ENCODE measurements at places on chromosomes 16 and 17.

- peak; percentile 69 for ATAC-seq
Observed at GRCh38 chr17:67492824-67493517, 115.9 kb downstream of the PITPNC1 start.

DNA sequence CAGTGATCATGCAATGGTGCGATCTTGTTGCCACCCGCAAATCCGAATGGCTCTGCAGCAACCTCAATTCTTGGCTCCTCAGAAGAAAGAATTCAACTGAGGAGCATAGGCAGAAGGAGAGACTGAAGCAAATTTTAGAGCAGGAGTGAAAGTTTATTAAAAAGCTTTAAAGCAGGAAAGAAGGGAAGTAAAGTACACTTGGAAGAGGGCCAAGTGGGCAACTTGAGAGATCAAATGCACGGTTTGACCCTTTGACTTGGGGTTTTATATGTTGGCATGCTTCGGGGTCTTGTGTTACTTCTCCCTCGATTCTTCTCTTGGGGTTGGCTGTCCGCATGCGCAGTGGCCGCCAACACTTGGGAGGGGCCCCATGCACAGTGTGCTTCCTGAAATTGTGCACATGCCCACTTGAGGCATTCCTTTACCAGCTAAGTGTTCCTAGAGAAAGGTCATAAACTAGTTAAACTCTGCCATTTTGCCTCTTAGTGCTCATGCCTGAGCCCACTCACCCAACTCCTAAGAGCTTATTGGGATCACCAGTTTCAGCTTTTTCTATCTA lies 36.7 kb downstream of the ZNRF1 start:
- ATAC-seq = no peak

DNA sequence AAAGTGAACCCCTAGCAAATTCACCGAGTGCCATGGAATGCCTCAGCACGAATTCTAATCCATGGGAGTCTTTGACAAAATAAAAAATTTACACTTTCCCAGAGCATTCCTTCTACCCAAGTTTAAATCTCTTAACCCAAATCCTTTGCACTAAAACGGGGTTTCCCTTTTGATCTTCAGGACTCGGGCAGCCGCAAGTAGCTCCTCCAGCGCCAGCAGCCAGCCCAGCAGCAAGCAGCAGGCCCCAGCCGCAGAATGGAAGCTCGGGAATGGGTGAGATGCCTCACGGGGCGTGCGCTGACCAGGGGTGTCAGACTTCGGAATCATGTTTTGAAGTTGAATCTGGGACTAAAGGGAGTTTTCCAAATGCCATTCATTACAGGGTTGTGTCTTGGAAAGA lies 42.4 kb downstream of the RPA1 start:
- no peak for ATAC-seq

DNA sequence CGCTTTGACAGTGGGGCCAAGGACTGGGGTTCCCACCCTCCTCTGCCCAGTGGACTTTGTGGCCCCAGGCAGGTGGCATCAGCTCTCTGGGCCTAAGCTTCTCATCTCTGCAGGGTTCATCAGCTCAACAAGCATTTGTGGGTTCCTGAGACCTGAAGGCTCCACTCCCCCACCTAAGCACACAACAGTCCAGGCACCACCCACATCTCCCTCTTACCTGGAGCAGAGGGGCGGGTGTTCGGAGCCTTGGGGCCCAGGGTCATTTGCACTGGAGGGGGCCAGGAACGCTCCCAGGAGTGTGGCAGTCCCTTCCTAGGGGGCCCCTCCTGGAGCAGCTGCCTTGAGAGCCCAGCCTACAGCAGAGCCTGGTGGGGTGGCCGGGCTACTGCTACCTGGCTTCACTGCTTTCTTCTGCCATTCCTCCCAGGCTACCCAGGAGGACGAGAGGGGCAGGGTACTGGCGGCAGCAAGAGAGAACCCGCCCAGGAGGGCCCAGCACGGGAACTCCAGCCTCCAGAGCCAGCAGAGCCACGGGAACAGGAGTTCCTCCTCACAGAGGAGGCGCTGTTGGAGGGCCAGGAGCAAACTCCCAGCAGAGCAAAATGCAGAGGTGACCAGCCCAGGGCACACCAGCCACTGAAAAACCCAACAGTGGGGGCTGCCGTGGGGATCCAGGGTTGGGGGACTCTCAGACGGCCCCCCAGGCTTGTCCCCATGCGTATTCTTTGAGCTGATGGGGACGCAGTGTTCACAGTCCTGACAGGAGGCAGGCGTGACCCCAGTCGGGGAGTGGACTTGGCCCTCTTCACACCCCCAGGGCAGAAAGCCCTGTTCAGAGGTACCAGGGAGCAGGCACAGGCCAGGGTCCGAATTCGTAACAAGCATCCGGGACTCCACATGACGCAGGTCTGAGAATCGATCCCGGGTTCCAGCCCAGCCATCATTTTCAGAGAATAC lies 35.1 kb upstream of the SLC38A10 start:
- no peak for ATAC-seq

GRCh38 chr16:2963723-2964474 lies at the start of gene KREMEN2:
TSS of gene KREMEN2 (plus strand) at chr16:2964275. CDS start at chr16:2964521, 246 bp downstream.
- ATAC-seq = peak; percentile 61

GRCh38 chr17:65552214-65552613 lies 9.2 kb downstream of the AXIN2 start:
- ATAC-seq = no peak

DNA sequence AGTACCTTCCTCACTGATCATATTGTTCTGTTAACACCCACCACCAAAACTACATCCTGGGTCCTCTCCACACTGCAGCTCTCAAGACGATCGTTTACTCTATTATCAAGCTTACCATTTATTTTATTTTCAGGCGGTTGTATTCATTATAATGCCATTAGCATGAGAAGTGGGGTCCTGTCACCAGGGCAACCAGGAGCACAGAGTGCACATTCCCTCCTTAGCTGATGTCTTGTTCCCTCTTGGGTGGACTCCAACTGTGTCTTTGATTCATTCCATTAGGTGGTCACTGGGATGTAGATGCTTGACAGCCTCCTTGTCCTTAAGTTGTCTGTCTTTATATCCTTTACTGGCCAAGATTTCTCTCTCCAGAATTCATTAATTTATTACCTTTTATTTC lies 965.9 kb upstream of the EEF2KMT start:
- no peak for ATAC-seq

DNA sequence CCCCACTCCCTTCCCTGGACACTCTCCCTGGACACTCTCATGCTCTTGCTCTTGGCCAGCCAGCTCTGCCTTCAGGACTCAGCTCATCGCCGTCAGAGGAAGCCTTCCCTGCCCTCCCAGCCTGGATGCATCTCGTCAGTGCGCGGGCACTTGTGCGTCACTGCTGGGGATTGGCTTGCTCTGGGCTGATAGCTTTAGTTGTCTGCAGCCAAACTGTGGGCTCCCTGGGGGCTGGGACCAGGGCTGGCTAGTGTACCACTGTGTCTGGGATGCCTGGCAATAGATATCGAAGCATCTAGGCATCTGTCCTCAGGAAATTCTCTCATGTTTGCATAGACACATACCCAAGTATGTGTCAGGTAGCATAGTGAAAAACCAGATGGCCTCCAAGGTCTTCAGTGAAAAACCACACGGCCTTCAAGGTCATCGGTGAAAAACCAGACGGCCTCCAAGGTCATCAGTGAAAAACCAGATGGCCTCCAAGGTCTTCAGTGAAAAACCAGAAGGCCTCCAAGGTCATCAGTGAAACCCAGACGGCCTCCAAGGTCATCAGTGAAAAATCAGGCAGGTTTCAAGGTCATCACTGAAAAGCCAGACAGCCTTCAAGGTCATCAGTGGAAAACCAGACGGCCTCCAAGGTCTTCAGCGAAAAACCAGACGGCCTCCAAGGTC lies 72.0 kb downstream of the CMIP start:
- ATAC-seq = no peak

DNA sequence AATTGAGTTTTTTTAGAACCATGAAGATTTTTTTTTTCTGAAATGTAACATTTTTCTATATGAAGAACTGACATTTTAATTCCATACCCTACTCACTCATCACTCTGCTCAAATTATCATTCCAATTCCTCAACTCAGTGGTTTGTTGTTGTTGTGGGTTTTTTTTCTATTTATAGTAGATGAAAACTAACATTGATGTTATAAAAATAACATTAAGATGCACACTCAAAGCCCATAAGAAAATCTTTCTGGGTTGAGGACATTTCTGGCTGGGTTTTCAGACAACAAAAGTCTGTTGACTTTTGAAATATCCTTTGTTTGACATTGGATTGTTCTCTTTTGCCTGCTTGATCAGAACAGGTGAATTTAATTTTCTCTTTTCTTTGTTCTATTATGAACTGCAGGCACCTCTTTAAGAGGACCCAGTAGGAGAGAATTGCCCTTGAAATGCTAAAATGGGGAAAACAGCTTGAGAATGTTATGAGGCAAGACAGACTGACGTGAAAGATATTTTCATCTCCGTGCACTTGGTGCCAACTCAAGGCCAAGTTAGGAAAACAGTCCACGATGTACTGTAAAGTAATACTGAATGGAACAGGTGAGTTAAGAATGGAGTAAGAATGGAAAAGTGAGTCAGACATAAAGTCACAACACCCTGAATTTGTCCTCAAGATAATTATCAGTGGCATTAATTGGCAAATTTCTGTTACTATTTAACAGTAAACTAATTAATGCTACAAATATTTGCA lies 16.1 kb upstream of the ABCA5 start:
- ATAC-seq = no peak

DNA sequence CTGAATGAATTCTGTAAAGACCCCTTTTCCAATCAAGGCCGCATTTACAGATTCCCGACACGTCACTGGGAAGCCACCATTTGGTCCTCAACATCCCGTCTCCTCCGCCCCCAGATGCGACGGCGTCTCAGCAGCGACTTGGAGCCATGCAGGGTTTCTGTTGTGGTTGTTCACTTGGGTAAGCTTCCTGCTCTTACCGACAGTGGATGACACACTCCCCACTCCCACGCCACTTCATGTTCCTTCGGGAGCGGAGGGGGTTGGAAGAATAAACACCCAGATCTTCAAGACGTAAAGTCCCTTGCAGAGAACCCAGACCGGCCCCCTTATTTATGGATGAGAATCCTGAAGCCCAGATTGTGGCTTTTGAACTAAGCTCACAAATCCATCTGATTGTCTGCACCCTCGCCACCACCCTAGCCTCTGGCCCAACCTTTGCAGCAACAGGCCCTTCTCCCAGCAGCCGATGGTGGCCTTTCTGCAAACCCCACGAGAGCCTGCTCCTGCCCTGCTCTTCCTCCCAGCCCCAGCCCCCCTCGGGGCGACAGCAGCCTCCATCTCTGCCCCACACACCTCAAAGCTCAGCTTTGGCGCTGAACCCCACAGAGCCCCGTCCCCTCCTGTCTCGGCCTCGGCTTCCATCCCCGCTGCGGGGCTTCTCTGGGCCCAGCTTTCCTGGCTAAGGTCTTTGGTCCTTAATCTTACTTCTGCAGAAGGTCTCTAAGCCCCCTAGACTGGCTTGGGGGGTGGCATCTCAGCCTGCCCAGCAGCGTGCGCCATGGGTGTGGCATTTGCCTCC lies 19.0 kb upstream of the OSGIN1 start:
- ATAC-seq = no peak

DNA sequence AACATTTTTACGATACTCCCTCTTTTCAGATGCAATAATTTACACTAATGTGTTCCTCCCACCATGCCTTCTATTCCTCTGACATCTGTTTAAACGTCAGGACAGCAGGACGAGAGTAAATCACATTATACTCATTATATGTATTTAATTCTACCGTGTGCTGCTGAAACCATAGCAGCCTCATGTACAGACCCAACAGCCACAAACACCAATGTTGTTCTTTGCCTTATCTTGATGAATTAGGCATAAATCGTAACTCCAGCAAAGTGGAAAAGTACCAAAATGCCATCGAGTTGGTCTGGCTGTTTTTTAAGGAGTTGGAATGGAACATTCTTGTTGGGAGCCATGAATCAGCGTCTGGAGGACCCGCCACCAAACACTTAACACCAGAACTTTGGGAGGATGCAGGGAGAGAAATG lies 82.9 kb upstream of the FOXF1 start:
- no peak for ATAC-seq

DNA sequence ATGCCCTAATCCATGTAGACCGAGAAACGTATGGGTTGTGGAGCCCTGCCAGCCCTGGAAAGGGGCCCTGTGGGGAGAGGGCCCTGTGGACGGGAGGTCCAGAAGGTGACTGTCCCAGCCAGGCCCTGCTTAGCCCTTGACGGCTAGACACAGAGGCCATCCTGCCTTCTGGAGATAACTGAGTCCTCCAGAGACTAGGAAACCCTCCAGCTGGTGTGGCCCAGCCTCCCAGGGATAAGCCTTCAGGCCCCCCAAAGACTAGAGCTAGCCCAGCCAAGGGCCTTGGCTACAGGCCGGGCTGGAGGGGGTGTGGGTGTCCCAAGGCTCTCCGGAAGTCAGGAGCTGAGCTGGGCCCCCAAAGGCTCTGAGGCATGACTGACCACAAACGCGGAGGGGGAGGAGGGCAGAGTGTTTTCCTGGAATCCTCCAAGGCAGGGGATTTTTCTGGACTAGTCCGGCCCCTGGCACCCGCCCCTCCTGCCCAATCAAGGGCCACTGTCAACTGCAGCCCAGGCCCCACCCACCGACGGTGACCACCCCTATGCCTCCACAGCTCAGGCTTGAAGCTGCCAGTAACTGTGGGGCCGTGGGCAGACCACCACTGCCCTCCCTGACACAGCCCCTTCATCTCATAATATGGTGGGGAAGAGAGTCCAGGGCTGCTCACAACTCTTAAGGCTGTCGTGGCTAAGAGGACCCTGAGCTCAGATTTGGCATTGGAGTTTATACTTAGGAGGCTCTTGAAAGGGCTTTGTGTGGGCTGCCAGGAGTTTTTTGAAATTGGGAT lies 885 bp upstream of the VASN start:
- ATAC-seq = no peak

DNA sequence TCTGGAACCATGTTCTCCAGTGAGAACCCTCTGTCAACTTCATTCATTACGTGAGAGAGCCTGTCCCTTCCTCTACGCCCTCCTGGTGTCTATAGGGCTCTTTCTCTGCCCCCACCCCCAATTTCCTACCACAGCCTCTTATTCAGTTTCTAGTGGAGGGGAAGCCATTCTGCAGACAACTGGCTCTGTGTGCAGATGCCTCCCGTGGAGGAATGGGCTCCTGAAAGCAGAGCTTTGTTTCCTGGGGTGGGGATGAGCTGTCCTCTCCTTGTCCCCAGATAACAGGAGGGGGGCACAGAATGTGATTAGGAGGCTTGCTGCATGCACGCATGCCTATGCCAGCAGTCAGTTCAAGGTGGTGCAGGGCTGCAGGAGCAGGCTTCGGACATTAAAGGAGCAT lies 31.6 kb downstream of the MMP15 start:
- no peak for ATAC-seq

DNA sequence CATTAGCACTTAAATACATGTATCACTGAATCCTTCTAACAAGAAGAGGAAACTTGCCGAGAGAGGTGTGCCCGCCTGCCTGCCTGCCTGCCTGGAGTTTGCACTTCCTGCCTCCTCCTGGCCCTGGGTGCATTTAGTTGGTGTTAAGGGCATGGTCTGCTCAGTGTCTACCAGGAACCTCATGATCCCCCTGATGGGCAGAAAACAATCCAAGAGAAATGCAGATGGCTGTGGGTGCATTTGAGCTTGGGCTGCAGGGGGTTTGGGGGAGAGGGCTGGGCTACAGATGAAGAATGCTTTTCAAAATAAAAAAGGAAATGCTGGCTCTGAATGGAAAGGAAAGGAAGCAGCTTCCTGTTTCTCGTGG lies 10.1 kb downstream of the KSR1 start:
- no peak for ATAC-seq

GRCh38 chr16:64532117-64532516 lies 589.7 kb downstream of the CDH11 start:
- ATAC-seq = no peak

GRCh38 chr16:20918486-20919239 lies 18.1 kb downstream of the LYRM1 start:
- ATAC-seq = peak; percentile 96

- ATAC-seq = no peak
Observed at GRCh38 chr16:76913046-76913445, 277.9 kb upstream of the MON1B start.

GRCh38 chr16:88856122-88856827 lies 472 bp downstream of the GALNS start:
- no peak for ATAC-seq

Measured in motor neuron (in vitro differentiated cells).